Central memory CD8-positive, alpha-beta T cell (primary cell): ENCODE measurements at places on chromosomes 12 and 14.

DNA sequence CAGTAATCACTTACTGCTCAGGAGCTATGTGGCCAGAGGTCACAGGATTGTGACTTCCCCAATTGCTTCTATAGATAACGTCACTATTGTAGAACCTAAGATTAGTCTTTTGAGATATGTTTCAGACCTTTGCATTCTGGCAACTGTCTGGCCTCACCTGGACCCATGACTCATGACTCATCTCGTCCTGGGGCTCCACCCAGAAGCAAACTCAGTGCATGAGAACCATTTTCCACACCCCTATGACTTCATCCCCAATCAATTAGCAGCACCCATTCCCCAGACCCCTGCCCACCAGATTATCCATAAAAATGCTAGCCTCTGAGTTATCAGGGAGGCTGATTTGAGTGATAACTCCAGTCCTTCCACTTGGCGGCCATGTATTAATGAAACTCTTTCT lies 186.9 kb downstream of the EMP1 start:
- no peak for DNase-seq

DNA sequence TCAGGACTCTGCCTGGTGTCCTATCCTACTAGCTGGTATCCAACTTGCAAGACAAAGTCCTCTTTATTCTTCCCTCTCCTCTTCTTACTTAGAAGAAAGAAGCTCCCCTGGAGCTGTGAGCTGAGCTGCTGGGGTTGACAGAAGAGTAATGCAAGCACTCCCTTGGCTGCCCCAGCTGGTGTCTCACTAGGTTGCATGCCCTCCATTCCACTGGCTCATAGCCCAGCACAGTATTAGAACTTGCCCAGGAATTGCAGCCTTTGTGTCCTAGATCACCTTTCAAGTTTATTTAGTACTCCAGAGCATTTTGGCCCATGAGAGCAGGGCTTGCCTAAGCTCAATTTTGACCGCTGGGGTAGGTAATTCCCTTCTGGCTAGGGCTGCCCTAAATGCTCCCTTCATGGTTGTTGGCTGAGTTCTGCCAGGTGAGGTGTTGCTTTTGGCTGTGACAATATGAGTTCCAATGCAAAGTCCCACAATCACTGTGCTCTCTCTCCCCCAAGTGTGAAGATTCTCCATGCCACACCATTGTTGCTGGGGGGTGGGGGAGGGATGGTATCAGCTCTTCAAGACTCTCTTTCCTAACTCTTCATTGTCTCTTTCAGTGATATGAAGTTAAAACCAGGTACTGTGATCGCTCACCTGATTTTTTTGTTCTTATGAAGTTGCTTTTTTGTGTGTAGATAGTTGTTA lies 317.4 kb upstream of the DDHD1 start:
- DNase-seq, result no peak

- no peak for DNase-seq
Measured at GRCh38 chr12:81872400-81872799, 113.2 kb upstream of the PPFIA2 start.

DNA sequence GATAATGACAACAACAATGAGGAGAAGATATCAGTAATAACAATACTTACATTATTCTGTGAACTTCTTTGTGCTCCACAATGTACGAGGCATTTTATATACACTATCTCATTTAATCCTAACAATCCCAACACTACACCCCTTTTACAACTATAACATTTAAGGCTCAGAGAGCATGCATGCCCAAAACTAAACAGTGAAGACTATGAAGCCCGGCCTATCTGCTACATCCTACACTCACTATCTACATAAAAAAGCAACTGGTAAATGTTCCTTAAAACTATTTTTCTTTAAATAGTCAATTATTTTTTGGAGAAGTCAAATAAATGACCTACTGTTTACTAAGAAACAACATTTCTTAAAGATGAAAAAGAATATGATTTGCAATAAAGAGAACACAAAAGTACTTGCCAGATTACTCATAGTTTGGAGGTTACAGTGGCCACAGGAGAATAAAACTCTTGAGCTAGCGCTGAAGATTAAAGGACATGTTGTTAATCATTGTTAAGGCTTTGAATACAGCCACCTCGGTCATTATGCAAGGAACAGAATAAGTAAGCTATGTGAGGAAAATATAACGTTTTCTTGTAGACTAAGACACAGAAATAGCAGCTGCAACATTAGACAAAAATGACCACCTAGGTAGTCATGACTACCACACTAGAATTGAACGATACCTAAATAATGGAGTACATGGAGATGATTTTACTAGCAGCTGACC lies 56.7 kb downstream of the EPS8 start:
- no peak for DNase-seq

DNA sequence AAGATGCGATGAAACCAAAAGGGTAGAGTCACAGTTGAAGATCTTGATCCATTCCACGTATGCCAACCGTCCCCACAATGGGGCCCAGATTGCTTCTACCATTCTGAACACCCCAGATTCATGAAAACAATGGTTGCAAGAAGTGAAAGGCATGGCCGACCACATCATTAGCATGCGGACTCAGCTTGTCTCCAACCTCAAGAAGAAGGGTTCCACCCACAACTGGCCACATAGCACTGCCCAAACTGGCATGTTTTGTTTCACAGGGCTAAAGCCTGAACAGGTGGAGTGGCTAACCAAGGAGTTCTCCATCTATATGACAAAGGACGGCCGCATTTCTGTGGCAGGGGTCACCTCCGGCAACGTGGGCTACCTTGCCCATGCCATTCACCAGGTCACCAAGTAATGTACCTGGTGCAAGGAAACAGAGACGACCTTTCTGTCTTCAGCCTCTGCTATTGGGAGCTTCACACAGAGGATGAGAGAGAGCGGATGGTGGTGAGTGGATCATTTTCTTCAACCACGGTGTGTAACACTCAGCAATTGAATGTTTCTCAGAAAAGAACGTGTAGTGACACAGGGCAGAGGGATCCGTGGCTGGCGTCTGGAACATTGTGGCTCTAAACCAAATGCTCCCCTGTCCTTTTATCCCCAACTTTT lies 26.8 kb upstream of the CLEC2D start:
- no peak for DNase-seq

- DNase-seq, result no peak
Measured at GRCh38 chr12:104132351-104132956, 5.6 kb downstream of the NFYB start.

DNA sequence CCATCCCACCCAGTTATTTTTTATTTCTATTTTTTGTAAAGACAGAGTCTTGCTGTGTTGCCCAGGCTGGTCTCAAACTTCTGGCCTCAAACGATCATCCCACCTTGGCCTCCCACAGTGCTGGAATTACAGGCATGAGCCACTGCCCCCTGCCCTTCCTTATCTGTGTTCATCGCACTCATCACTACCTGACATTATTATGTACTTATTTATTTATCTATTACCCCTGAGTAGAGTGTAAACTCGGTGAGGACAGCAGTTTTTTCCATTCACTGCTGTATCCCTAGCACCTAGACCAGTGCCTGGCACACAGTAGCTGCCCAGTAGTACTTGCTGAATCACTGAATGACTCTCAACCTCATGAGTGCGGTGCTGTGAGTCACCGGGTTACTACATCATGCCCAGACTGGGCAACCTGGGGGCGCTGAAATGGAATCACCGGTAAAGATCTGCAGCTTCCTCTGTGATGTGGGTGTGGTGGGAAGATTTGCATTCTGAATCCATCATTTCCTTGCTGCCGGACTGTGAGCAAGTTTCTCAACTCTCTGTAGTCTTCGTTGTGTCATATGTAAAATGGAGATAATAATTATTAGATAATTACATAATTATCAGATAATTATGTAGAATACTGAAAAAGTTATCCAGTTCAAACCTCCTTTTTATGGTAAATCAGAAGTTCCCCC lies 81.9 kb upstream of the USP44 start:
- no peak for DNase-seq

- DNase-seq, result no peak
Measured at GRCh38 chr14:99907761-99908652, 114.8 kb downstream of the EML1 start.
